ENCODE measurements at places on chromosomes 7 and 10. TPM values are rescaled to one million over a fixed set of nuclear protein-coding genes. Genes with fewer than 3 reads are reported as not detected.

DNA sequence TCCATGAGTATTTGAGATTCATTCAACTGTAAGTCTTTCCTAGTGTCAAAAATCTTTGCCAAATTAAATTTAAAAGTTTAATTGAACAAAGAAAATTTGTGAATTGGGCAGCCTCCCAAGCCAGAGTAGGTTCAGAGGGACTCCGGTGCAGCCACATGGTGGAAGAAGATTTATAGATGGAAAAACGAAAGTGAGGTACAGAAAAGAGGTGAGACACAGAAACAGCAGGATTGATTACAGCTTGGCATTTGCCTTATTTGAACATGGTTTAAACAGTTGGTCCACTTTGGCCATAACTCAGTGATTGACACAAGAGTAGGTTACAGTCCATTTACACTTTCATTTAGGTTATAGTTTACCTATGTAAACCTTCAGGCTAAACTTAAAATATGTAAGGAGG is 465.8 kb downstream of the ARL4A start:
- no peak for DNase-seq

DNA sequence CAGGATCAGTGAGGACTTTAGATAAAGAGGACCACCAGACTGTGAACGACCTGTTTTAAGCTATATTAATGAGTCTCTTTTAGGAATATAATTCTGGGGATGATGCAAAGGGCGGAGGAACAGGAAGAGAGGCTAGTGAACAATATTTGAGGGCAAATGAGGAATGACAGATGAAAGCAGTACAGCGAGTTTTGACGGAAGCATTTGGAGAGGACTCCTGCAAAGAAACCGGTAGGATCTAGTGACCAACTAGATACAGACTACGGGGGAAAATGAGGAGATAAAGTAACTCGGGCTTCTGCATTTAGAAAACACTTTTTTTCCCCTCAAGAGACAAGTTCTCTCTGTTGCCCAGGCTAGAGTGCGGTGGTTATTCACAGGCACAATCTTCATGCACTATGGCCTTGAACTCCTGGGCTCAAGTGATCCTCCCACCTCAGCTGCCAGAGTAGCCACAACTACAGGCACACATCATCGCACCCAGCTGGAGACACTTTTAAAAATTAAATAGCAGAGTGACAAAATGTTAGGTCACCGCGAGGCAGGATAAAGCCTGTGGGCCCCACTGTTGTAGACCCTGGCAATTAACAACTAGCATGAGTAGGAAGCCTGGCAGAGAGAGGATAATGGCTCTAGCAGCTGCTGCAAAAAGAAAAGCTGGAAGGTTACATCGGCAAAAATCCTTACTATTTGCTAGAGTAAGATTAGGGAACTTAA is 143.2 kb downstream of the SRPK2 start:
- no peak for DNase-seq

- DNase-seq, result no peak
These were observed 180.0 kb upstream of the INHBA start for GRCh38 chr7:41882745-41883420.

GRCh38 chr7:82330706-82331215 is 112.8 kb downstream of the CACNA2D1 start:
- no peak for DNase-seq

DNA sequence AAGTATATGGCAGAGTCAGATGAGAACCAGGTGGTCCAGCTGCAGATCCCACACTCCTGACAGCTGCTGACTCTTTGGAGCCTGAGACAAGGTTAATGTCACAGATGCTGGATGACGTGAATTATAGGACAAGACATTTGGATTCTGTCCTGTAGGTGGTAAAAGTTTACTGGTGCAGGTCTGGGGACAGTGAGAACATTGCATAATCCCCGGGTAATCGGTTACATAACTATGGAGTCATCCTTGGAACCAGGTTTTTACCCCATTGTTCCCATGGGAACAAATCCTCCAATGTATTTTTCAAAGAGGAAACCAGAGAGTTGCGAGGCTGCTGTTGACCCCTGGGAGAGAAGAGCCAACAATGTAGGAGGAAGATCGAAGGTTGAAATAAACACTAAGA is 27.5 kb upstream of the ZCCHC24 start:
- DNase-seq, result no peak

DNA sequence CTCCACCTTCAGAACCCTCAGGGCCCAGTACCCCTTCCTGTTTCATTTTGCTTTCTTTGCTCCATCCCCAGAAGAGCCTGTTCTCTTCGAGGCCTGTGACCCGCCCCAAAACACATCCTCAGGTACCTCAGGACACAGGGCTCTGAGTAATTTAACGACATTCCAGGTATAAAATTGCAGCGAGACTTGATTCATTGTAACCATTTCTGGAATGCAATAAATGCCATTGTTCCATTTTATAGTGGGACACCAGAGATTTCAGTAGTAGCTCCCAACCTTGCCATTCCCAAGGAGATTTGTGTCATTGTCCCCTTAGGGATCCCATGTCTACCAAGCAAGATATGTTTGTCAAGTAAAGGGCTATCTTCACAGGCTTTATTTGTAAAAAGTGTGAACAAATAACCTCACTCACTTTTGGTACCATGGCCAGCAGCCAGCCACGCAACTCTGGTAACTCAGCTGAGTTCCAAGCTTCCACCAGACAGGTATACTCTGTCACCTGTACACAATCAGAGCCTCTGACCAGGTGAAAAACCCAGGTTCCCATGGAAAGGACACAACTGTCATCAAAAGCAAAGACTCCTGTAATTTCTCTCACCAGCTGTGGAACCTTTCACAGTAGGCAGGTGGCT is 441.3 kb downstream of the PLXNA4 start:
- DNase-seq, result no peak

- no peak for DNase-seq
These were observed 742 bp upstream of the TYSND1 start for GRCh38 chr10:70147259-70147625.

IFIT1B gene
- total RNA-seq, result not detected

MORN4 gene
- 0.54 TPM for total RNA-seq

SLC13A1 gene
- 93.2 TPM for total RNA-seq

FASTK gene
- total RNA-seq, result 239 TPM
